ENCODE measurements at places on chromosomes 13 and 19.

- DNase-seq = no peak
Measured at GRCh38 chr13:57418067-57418677, 213.4 kb upstream of the PCDH17 start.

DNA sequence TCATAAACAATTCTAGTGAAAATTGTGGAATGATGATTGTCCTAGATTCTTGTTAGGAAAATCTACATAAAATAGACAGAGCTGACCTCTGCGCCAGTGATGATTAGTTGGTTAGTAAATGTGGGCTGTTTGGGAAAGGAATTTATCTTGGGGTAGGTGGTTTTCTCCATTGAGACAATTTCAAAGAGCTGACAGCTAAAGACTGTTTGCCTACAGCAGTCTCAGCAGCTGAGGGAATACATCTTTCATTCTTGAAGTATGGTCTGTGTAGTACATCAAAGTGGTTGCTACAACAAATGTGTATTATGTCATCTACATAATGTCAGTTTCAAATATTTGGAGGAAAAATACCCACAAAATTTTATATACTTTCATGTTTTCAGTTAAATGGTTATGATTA is 117.2 kb upstream of the TRPC4 start:
- DNase-seq = no peak

GRCh38 chr13:110399801-110400200 is 92.7 kb downstream of the COL4A2 start:
- peak; percentile 51 for DNase-seq

GRCh38 chr19:3387645-3388589 is 21.5 kb downstream of the NFIC start:
- DNase-seq = no peak

- DNase-seq = no peak
Measured at GRCh38 chr13:93957371-93957770, 522.1 kb downstream of the DCT start.

GRCh38 chr13:35028338-35028867 is 86.3 kb downstream of the NBEA start:
- no peak for DNase-seq

DNA sequence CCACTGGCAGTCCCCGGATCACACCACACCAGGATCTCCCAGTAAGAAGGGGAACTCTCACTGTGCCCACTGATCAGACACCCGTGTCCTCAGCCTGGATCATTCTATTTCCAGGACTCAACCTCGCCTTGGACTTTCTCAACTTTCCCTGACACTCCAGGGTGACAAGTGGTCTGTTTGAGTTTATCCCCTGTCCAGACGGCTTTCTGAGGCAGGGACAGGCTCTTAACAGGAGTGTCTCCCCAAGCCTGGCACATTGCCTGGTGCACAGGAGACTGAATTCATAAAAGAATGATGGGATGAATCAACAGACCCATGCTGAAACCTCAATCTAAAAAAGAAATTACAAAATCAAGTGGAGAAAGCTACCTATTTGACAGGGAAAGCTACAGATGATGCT is 606.6 kb downstream of the EFNB2 start:
- peak; percentile 36 for DNase-seq

DNA sequence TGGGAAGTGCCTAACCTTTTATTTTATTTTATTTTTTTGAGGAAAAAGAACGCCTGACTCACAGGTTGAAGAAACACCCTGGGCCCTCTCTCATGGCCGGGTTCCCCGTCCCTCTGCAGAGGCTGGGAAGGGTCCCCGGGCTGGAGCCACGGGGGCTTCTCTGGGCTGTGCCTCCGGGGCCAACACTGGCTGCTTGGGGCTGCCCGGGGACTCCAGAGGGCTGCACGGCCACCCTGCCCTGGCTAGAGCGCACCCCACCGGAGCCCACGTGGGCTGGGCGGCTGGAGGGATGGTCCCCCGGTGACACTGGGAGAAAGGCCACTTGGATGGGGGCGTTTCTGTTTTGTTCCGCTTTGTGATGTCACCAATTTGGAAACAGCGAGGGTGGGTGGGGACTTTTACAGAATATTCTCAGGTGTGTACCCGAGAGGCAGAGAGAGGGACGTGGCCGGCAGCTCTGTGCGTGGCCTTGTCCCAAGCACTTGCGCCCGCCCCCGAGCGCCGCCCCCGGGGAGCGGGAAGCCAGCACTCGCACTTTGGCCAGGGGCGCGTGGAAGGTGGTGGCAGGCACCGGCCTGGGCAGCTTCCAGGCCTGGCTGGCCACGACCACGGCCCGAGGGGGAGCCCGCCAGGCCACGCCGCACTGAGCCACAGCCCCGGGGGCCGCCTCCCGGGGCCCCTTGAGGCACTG is 13.9 kb upstream of the GNA15 start:
- DNase-seq = no peak

DNA sequence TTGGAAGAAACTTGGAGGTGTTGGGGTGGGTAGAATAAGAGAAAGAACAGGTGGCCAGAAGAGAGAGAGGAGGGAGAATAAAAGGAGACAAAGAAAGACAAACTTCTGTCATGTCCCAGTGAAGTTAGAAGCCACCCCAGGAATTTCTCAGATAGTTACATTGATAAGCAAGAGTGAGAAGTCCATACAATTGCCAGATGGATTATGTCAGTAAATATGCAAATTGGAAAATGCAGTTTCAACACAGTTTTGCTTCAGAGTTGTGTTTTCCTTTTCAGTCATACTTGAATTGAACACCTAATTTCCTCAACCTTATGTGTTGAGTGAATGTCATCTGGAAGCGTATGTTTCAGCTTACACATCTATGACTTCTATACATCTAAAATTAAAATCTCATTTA is 139.2 kb downstream of the RXFP2 start:
- DNase-seq = no peak

DNA sequence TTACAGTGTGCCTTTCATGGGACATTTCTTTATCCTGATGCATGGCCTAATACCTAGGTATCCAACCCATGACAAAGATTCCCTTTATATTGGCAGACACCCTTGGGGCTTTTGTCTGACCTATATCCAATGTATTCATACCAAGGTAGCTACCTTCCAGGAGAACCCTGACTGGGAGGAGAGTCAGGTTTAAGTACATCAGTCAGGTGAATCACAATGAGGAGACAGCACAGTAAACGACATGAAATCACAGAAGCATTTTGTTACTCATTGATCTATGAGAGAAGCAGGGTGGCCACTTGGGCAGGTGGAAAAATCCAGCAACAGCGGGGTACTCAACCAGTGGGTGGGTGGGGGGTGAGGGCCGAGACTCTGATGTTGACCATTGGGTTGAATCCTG is 527.4 kb upstream of the ATXN8OS start:
- no peak for DNase-seq

GRCh38 chr13:110652231-110652730 is 36.9 kb downstream of the NAXD start:
- no peak for DNase-seq

DNA sequence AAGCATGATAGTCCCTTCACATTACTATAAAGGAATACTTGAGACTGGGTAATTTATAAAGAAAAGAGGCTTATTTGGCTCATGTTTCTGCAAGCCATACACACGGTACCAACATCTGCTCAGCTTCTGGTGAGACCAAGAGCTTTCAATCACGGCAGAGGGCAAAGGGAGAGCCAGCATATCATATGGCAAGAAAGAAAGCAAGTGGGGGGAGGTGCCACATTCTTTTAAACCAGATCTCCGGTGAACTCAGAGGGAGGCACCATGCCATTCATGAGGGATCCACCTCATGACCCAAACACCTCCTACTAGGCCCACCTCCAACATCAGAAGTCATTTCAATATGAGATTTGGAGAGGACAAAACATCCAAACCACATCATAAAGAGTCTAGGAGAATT is 20.3 kb downstream of the XPO4 start:
- DNase-seq = peak; percentile 19

- peak; percentile 31 for DNase-seq
Measured at GRCh38 chr13:54637366-54637765, 1608.8 kb downstream of the OLFM4 start.

GRCh38 chr19:49767381-49767780 is 580 bp downstream of the AP2A1 start:
- DNase-seq = no peak

Measured in fibroblast of upper back skin (primary cell).